Ammon's horn (tissue), 1 donor: ENCODE measurements at places on chromosomes 12 and 14.

GRCh38 chr12:104291867-104292524 is 11.5 kb upstream of the EID3 start:
- no peak for DNase-seq

- peak; percentile 64 for DNase-seq
Measured at GRCh38 chr14:70018713-70019211, 139.5 kb downstream of the SMOC1 start.

DNA sequence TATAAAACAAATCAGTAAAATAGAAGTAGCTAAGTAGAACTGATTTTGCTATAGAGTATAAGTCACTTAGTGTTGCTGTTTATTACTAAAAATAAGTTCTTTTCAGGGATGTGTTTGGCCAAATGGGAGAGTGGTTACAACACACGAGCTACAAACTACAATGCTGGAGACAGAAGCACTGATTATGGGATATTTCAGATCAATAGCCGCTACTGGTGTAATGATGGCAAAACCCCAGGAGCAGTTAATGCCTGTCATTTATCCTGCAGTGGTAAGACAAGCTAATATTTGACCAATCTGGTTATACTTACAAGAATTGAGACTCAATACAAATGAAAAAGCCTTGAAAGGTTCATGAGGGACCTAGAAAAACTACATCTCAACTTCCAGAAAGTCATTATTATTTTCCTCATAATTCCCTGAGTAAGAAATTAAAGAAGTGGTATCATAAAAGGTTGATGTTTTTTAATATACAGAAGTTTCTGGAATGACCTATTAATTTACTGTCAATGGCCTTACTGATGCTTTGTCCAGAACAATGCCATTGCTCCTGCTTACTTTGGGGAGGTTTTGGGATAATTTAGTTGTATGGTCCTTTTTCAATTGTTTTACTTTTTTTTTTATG is 1.9 kb downstream of the LYZ start:
- no peak for DNase-seq

GRCh38 chr12:57603815-57604453 is 690 bp upstream of the DTX3 start:
- DNase-seq, result peak; percentile 77

DNA sequence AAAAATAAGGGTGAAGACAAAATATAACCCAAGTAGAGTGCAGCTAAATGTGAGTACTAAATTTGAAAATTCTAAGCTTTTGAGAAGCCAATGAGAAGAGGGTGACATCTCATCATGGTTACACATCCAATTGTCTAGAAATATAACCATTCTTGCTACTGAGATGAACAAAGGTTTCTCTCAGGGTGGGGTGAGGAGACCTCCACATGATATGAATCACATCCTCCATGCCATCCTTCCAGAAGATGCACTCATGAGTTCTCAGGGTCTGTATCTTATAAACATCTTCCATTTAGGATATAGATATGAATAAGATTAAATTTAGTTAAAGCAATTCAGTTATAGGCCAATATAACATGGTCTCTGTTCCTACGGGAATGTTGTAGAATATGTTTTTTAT is 38.9 kb upstream of the E2F7 start:
- no peak for DNase-seq

GRCh38 chr14:94009767-94010166 is 12.7 kb downstream of the CCDC197 start:
- DNase-seq, result no peak

DNA sequence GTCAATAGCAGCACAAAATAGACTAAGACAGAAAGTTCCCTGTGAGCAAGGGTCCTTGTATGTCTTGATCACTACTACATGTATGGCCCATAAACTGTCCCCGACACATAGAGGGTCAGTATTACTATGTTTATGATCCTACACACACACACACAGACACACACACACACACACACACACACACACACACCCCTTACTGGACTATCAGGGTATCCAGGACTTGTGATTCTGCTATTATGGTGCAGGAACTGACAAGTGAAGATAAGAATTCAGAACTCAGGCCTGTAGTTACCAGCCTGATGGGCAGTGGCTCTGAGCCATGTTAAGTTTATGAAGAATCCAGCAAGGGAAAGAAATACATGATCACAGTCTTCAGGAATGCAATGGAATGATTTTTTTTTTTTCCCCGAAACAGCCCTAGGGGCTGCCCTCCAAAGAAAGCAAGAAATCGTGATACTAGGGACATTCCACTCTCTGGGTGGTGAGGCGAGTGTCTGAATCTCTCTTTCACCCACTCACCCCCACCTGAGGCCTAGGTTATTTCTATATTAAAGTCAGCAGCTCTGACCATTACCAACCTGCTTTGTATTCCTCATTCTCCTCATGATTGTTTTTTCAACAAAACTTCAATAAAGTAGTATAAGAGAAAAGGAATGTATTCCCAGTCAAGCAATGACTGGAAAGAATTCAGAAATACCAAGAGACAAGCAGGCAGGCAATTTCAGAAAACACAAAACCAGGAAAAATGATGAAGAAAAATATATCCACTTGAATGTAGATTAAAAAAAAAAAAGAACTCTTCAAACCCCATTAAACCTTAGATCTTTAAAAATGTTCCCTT is 105.8 kb downstream of the AVPR1A start:
- DNase-seq, result no peak

DNA sequence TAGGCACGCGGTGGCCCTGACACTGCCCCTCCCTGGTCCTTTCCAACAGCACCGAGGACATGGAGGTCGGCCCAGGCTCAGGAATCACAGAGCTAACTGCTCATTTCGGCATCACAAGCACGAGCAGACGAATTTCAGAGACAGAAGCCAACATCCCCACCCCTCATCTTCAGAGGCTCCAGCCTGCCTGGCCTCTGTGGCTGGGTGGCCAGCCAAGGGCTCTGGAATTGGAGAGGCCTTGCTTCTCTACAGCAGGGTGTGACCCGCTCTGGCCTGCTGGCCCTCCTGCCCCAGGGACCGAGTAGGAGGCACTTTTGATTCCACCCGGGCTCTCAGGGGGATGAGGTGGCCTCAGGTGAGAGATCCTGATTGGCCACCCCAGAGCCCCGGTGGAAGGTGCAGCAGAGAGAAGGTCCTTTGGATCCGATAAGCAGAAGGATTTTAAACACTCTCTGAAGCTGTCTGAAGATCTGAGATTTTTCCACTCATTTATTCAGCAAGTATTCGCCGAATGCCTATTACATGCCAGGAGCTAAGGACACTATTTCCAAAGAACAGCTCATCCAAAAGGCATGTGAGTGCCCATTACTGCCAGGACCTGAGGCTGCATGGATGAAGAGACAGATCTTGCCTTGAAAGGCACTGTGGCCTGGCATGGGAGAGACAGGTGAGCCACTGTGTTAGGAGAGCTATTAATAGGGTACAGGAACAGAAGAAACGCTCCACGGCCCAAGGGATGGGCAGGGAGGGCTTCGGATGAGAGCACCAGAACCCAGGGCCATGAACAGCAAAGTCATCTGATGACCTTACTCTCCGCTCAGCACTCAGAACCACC is 10.2 kb downstream of the BAG5 start:
- DNase-seq, result no peak

DNA sequence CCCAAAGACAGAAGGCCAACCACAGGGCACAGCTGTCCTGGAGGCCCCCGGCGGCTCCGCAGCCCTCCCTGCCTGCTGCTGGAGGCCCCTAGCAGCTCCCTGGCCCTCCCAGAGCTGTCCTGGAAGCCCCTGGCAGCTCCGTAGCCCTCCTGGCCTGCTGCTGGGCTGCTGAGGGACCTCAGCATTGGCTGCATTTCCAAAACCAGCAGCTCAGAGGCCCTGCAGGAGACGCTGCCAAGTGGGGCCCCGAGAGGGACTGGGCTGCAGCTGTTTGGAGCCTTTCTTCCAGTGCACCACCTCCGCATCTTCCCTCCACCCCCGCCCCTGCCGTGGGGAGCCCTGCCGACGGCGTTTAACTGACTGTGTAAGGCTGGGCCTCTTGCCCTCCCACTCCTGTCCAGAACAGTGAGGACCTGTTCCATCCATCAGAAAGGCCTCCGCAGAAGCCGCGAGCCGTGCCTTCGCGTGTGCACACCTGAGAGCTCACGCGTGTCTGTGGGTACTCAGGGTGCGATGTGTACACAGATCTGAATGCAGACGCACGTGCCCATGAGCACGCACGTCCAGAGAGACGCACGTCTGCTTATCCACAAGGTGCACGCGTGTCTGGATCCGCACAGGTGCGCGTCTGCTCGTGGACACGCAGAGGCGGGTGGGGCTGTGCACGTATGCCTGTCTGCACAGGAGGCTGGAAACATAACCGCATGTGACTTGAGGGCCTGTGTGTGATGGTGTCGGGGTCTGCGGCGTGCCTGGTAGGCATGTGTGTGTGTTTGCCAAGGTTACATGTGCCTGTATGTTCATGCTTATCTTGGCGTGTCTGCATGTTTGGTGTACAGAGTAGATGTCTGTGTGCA is 57.0 kb upstream of the FBRSL1 start:
- no peak for DNase-seq

GRCh38 chr12:16246264-16246663 is 31.2 kb downstream of the SLC15A5 start:
- DNase-seq, result no peak

GRCh38 chr12:93602897-93603668 is 30.6 kb downstream of the SOCS2 start:
- DNase-seq, result no peak

DNA sequence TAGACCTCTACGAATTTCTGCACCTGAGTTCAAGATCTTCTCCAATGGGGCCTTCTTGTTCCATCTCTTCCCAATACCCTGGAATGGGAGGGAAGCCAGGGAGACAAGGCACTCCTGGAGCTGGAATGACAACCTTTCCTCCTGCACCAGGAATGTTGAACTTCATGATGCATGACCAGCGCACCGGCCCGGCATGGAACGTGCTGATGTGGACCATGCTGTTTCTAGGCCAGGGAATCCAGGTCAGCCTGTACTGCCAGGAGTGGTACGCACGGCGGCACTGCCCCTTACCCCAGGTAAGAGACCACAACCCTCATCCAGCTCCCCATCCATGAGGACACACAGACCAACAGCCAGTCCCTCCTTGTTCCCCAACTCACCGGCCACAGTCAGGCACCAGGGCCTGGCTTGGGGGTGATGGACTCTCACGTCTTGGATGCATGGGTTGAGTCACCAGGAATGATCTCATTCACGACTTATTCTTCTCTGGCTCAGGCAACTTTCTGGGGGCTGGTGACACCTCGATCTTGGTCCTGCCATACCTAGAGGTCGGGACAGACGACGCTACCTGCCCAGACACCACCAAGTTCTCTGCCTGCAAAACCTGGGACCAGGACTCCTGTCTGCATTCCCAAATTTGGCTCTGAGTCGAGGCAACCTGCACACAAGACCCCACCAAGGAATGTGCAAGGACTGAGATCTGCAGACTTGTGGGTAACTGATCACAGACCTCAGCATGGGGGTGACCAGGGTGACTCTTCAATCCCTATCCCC is 20.5 kb downstream of the SOAT2 start:
- no peak for DNase-seq

DNA sequence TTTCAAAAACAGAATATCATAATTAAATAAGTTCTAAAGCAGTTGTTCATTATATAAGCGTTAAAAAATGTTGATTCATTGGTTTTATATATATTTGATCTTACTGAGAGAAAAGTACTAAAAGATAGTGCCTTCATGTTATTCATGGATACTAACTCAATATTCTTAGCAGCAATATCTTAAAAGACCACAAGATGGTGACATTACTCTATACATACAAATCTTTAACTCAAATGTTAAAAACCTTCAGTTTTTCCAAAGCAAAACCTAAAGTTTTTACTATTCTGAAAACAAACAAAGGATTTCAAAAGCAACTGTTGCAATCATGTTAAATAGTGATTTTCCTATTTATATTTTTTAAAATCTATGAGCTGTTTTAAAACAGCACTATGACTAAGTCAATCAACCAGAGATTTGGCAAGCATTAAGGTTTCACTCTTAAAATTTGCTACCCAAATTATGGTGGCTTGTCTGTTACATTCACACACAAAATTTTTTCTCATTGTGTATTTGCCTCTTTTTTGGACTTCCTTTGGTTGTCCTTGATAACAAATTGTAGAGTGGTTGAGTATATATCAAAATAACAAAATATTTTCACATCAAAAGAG is 50.1 kb upstream of the RERGL start:
- peak; percentile 19 for DNase-seq

- DNase-seq, result no peak
Measured at GRCh38 chr12:80268924-80269749, 169.8 kb downstream of the OTOGL start.
